ENCODE measurements at places on chromosomes 1 and 21.

DNA sequence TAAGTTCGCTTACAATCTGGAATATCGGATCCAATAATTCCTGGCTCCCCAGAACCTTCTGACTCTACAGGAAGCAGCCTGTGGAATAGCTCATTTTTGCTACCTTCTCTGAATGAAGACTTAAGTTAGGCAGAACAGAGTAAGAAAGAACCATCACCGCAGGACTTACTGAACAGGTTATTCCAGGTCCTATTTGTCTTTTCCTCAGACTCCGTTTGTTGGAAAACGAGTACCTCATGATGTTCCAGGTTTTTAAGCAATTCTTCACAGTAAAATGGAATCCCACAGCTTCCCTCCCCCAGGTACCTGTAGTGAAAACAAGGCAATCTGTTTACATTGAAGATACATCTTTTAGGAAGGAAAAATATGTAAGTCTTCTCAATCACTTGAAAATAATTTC, 59.8 kb downstream of the ADCY10 start:
- no peak for DNase-seq

DNA sequence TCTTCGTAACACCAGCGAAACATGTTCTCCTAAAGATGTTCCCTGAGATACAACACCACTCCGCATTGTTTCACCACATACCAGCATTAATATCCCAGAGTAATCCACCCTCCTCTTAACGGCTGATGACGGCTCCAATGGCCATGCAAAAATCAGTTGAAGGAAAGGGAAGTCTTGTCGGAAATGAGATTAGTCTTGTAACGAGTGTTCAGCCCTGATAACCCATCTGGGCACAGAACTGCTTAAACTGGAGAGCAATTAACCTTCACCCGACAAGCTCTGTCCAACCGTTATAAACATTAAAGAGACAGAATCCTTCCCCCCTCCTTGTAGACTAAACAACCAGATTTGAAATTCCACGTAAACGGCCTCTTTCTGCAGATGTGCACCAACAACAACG, 21.9 kb downstream of the ERG start:
- DNase-seq: no peak

DNA sequence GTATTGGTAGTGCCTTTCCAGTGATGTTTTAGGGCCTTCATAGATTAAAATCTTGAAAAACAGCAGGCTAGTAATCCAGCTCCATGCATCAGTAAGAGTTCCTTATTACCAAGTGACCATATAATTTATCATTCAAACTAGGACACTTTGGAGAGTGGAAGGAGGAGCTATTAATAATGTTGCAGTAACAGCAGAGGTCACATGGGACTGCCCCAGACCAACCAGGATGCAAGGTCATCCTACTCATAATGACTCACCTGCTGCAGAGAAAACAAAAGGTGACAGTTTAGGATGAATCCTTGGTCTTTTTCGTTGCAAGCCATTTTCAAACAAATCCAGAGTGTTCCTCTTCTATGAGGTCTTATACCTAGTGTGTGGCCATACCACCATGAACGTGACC, 187.4 kb downstream of the NUF2 start:
- DNase-seq: no peak

DNA sequence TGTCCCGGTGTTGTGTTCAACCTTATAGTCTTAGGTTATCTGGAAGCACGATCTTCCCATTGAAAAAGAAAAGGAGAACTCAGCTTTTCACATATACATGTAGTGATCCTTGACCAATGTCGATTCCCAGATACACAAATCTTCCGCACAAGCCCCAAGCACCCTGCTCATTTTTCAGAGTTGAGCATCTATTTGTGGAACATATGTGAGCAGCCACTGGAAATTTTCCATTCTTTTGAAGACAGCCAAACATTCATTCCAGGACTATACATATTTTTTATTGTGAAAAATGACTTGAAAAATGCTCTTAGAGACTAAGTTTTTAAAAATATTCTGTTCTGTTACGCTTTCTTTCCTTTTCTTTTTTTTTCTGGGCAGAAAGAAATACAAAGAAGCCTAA, 371.9 kb downstream of the RGS7 start:
- no peak for DNase-seq

GRCh38 chr1:198497326-198498102, 43.0 kb downstream of the ATP6V1G3 start:
- no peak for DNase-seq
